ENCODE measurements at places on chromosomes 13 and 19.

DNA sequence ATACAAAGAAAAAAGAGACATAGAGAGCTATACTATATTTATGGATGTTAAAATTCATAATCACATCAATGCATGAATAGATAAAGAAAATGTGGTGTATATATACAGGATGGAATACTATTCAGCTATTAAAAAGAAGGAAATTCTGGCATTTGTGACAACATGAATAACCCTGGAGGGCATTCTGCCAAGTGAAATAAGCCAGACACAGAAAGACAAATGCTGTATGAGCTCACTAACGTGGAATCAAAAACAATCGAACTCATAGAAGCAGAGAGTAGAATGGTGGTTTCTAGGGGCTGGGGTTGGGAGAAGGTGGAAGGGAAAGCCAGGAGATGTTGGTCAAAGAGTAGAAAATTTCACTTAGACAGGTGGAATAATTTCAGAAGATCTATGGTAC lies 24.0 kb downstream of the UTP14C start:
- no peak for DNase-seq

DNA sequence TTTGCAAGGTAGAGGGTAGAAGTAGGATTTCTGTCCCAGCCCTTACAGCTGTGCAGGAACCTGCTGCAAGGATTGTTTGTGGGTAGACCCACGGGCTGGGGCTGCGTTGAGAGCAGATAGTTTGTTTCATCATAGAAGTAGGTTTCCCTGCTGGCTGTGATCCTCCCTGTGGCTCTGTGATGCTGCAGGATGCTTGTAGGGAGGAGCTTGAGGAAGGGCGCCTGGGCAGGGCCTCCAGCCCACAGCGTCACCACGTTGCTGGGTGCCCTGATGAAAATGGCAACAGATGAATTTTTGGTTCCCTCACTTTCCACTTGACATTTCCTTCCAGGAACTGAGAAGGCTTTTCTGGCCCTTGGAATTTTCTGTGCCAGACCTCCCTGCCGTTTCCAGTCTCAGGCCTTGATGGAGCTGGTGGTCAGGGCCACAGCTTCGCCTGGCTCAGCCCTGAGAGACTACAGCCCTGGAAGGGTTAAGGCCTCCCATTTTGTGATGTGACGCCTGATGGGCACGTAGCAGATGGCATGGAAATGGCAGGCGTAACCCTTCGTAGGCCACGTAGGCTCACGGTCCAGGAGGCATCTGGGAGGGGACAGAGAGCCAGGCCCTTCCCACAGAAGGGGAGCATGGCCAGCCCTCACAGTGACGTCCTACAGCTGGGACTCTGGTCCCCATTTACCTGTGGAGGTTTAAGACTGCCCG lies 42.2 kb downstream of the GATAD2A start:
- no peak for DNase-seq

GRCh38 chr19:23777216-23777615 lies 18.5 kb upstream of the ZNF681 start:
- DNase-seq, result no peak

- DNase-seq, result no peak
Measured at GRCh38 chr13:99151516-99151915, 49.1 kb upstream of the UBAC2 start.

DNA sequence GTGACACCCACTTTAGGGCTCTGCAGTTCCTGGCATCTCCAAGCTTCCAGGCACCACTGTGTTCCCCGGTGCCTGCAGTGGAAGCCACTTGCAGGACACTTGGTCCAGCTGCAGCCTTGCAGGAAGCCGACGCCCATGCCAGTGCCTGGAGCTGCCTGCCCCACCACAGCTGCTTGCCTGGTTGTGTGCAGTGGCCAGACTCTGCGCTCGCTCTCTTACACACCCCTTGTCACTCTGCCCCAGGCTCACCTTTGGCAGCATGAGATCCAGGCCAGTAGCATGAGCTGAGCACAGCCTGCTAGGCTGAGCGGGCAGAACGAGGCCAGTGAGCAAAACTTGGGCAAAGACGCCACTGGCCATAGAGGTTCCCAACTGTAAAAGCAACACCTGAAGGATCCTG lies 57.7 kb downstream of the SLITRK1 start:
- DNase-seq, result no peak

- DNase-seq, result no peak
Measured at GRCh38 chr13:50457415-50458393, 385.8 kb downstream of the DLEU7 start.

GRCh38 chr19:57934820-57935665 lies at the start of gene ZNF418:
ZNF418 (minus strand) TSS chr19:57935402; CDS start chr19:57933822, 1,580 bp downstream.
- no peak for DNase-seq

GRCh38 chr19:7292352-7292949 lies 1.8 kb downstream of the INSR start:
- no peak for DNase-seq

DNA sequence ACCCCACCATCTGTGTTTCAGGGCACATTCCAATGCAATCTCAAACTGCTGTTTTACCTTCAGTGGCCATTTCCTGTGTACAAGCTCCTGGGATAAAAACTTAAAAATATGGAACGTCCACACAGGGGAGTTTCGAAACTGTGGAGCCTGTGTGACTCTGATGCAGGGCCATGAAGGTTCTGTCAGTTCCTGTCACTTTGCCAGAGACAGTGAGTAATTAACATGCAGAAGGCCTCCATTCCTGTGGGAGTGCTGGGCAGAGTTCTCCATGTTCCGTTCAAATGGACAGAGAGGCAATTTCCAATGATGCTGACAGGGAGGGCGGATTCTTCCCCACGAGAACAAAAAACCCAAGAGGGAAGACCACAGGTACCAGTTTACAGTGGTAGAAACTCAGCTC lies 24.4 kb downstream of the WDR88 start:
- DNase-seq, result no peak

- DNase-seq, result no peak
Measured at GRCh38 chr13:46278474-46278873, 66.7 kb downstream of the LRRC63 start.

DNA sequence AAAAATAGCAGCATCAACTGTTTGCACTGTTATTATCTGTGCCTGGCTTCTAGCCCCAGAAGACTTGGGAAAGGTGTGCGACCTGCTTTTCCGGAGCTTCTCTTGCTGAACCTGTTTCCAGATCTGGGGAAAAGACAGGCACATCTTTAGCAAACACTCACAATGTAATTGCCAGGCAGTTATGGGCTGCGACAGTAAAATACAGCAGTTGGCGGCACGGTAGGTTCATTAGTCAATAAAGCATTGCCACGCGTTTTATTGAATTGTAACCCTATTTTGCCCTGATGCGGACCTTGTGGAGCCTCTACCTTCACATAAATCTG lies 223.7 kb upstream of the TSHZ3 start:
- no peak for DNase-seq

- DNase-seq, result no peak
Measured at GRCh38 chr13:33119856-33120543, 103.8 kb downstream of the KL start.

Measured in vagina (tissue), 2 donors.